ENCODE measurements at places on chromosomes 7 and 10.

DNA sequence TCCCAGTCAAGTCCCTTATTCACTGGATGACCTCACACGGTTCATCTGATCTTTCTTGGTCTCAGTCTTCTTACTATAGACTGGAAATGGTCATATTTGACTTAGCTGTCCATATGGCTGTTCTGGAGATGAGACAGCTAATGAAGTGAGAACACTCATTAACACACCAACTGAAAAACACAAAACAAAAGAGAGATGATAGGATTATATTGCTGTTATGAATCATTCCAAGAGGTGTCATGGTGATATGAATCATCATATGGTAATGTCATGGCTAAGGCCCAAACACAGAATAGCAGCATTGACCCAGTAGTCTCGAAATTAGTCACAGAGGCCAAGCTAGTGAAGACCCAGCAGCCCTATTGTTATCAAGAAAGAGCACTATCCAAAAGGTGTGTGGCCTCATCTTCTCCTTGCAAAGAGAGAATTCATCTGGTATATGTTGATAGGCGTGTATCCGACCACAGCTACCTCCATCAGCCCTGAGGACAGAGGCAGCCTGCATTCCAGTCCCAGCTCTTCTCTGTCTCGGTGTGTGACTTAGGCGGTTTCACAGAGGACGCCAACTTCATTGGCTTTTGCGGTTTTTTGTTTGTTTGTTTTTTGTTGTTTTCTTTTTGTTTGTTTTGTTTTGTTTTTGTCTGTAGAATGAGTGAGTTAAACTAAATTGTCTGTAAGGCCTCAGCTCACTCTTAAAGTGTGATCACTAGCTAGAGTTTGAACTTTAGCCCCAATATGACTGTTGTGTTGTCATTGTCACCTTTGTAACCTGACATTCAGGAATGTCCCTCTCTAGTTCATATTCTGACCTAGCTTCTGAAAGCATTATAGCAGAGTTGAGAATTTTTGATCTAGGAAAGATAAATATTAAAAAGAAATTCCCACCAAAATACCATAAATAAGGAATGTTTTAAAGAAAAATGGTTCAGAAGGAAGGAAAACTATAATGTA is 97.4 kb upstream of the PDCD4 start:
- peak; percentile 98 for DNase-seq

GRCh38 chr10:29853913-29854312 is 205.5 kb downstream of the JCAD start:
- DNase-seq, result no peak

- no peak for DNase-seq
Measured at GRCh38 chr7:155529346-155529745, 17.0 kb downstream of the CNPY1 start.

DNA sequence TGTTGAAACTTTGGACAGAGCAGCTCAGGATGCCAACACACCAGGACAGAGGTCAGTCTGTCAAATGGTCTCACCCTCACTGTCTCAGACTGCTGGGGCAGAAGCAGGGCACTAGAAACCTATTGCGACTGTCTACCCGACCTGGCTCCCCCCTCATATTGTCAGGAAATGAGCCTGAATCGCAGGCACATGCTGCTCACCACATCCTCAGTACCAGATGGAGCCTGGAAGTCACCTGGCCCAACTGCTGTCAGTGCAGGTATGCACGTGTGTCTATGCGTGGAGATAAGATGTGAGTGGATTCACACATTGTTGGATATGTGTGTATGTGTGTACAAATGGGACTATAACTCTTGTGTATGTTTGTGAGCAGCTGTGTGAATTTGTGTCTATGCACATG is 3.2 kb upstream of the CDHR1 start:
- DNase-seq, result no peak

GRCh38 chr7:29479301-29480200 is 84.1 kb upstream of the PRR15 start:
- no peak for DNase-seq

- no peak for DNase-seq
Measured at GRCh38 chr7:877312-878232, 1.2 kb downstream of the GET4 start.

GRCh38 chr7:104986628-104987259 is 27.3 kb upstream of the KMT2E start:
- no peak for DNase-seq

- no peak for DNase-seq
Measured at GRCh38 chr10:86244297-86245014, 122.1 kb downstream of the GRID1 start.

DNA sequence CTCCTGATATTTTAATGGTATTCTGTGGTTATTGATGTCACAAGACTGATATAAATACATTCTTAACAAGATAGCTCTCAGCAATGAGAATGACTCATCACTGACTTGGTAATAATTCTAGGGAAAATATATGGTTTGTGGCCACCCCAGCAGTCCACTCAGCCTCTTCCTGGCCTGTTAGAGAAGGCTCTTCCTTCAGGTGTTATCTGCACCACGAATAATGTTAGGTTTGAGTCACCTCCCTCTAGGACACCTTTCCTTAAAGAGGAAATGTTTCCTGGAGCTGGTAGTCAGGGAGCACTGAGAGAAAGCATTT is 163.3 kb downstream of the SVIL start:
- peak; percentile 37 for DNase-seq

DNA sequence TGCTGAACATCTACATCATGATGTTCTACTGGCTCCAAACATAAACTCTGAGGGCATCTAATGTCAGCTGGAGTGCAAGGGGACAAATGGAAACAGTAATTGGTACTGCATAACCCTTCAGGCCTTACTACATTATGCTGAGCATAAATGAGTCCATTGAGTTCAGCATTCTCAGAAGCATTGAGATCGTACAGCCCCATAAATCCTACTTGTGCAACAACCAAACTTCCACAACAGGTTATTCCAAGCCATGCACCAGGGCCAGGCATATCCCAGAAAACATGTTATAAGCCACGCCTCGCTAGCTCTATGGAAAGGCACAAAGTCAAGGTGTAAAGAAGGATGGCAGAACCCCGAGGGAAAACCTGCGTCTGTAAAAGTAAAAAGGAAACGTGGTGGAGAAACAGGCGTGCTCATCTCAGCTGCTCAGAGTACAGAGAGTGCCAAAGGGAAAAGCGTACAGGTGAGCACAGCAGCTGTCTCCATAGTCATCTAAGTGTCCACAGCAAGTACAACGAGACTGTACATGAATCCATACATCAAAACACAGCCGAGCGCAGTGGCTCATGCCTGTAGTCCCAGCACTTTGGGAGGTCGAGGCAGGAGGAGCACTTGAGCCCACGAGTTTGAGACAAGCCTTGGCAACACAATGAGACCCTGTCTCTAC is 124.6 kb downstream of the PARD3 start:
- DNase-seq, result no peak

DNA sequence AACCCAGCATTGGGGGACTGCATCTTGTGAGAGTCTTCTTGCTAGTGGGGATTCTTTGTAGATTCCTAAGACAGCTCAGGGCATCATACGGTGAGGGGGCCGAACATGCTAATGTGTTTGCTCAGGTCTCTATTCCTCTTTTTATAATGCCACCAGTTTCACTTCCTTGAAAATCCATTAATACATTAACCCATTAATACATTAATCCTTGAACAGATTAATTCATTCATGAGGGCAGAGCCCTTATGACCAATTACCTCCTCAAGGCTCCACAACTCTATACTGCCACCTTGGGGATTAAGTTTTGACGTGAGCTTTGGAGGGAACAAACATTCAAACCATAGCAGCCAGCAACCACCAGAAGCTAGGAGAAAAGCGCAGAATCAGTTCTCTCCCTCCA is 67.2 kb upstream of the POT1 start:
- DNase-seq, result no peak

DNA sequence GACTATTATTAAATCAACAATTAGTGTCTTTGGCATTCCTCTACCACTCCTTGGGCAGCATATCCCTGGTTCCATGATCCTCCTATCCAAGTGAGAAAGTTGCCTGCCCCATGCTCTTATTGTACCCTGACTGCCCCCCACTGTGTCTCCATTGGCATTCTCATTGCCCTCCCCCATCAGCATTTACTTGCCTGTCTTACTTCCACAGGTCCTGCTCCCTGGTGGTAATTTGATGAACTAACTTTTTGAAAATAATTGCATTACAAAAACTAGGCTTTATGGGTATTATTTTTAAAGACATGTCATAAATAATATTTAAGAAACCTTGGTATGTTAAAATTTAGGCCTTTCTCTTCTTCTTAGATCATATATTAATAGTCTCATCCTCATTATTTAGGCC is 346.4 kb downstream of the PCLO start:
- no peak for DNase-seq

GRCh38 chr7:8063706-8064297 is 95.2 kb downstream of the GLCCI1 start:
- no peak for DNase-seq

- DNase-seq, result no peak
Measured at GRCh38 chr7:22114440-22114981, 168.8 kb upstream of the CDCA7L start.

DNA sequence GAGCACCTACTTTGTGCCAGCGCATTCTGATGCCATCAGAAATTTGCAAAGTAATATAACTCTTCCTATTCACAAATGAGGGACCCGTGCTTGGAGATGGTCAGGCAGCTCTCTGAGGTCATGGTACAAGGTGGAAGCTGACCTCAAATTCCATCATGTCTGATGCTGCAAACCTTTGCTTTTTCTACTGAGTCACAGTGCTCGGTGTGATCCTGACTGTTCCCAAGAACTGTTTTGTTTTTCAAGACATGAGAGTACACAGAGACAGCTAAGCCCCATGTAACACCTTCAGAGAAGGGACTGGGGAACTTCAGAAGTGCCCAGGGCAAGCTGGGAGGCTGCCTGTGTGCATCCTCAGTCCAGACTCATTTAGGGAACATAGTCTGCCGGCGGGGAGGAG is 111.3 kb downstream of the FRMD4A start:
- DNase-seq, result no peak

DNA sequence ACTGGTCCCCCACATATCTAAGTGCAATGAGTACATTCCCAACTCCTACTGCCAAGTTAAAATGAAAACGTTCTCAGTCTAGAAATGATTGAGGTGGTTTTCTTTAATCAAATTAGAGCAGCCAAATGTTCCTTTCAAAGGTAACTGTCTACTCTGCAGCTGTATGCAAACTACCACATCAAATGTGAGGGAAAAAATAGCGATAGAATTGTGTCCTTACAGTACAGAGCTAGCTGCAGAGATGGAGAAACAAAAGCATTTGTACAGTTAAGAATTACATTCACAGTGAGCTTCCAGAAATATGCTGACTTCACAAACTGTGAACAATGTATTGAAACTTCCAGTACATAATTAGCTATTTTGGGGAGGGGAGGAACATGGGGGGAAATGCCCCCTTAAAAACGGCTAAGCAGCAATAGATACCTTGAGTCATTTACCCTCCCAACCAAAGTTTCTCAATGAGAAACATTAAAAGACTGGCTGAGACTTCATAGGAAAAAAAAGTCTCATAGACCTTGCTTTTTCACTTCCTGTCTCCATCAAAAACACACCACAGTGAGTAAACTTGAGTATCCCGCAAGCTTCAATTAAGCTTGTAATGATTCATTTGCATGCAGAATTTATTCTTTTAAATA is 22.9 kb downstream of the CDK6 start:
- peak; percentile 90 for DNase-seq

GRCh38 chr7:5443678-5444077 is 20.0 kb upstream of the TNRC18 start:
- no peak for DNase-seq

GRCh38 chr10:123766012-123766411 is 99.9 kb downstream of the GPR26 start:
- DNase-seq, result no peak

- no peak for DNase-seq
Measured at GRCh38 chr7:9983048-9983447, 990.6 kb upstream of the PHF14 start.

- no peak for DNase-seq
Measured at GRCh38 chr7:146575903-146576302, 459.3 kb downstream of the CNTNAP2 start.

- no peak for DNase-seq
Measured at GRCh38 chr7:152762056-152762455, 2.5 kb downstream of the ACTR3B start.

DNA sequence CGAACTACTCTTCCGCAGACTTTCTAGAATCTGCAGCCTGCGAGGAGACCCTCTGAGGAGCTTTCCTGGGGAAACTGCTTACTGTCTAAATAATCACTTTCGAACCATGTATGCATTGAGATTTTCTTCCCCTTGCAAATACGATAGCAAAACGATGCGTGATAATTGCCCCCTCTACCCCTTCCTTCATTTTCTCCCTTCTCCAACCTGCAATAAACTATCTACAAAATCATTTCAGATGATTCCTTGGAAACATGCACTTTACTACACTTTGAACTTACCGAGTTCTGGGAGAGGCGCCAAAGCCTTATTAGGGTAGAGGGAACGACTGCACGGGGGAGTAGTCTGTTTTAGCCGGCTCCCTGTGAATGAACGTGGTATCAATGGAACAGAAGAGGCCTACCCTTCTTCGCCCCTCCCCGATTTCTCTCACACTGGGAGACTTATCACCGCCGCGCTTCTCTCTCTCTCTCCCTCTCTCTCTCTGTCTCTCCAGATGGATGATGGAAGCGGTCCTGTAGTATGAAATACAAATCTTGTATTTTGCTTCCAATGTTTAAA is at the start of gene FGFBP3:
FGFBP3 (minus strand) TSS at position 370 of the 561 bp plus-strand sequence. CDS start 517 bp downstream, outside the sequence.
- DNase-seq, result peak; percentile 48

- DNase-seq, result no peak
Measured at GRCh38 chr7:140619176-140619575, 21.4 kb downstream of the DENND2A start.

- no peak for DNase-seq
Measured at GRCh38 chr10:50545846-50546245, 77.9 kb downstream of the SGMS1 start.

DNA sequence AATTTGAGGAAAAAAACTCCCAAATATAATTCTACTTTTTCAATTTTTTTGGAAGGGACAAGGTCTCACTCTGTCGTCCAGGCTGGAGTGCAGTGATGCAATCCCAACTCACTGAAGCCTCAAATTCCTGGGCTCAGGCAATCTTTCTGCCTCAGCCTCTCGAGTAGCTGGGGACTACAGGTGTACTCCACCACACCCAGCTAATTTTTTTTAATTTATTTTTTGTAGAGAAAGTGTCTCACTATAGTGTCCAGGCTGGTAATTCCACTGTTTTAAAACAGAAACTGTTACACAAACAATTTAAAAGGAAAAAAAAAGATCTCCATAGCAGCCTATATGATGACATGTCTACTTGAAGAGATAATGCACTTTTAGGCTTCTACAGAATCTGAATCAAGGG is 25.6 kb downstream of the EZH2 start:
- no peak for DNase-seq

Data from activated CD4-positive, alpha-beta T cell treated with anti-CD3 and anti-CD28 coated beads, Interleukin-2, amount 50 U/mL, for 16 hours (primary cell).